Activated gamma-delta T cell treated with anti-CD3 and anti-CD28 coated beads, Interleukin-2, amount 50 U/mL, for 16 hours (primary cell): ENCODE measurements at places on chromosomes 6 and 20.
A peak's percentile ranks its signal among the peaks of the same experiment; 100 is the strongest.

- peak; percentile 68 for DNase-seq
Measured at GRCh38 chr20:31560094-31560745, 44.9 kb upstream of the ID1 start.

GRCh38 chr20:32470025-32470861 is 112.1 kb downstream of the ASXL1 start:
- DNase-seq, result no peak

DNA sequence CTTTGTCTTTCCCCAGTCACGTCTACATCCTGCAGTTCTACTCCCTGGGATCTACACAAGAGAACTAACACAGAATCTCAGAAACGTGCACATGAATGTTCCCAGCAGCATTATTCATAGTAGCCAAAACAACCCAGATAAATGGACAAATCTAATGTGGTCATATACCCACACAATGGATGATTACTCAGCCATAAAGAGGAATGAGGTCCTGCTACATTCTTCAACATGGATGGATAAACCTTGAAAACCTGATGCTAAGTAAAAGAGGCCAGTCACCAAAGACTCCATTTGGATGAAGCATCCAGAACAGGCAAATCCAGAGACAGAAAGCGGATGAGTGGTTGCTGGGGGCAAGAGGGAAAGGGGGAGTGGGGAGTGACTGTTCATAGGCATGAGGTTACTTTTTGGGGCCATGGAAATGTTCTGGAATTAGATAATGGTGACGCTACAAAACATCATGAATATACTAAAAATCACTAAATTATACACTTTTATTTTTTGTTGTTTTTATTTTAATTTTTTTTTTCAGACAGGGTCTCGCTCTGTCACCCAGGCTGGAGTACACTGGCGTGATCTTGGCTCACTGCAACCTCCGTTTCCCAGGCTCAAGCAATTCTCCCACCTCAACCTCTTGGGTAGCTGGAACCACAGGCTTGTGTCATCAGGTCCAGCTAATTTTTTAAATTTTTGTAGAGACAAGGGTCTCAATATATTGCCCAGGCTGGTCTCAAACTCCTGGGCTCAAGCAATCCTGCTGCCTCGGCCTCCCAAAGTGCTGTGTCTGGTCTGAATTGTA is 50.8 kb upstream of the DSN1 start:
- no peak for DNase-seq

DNA sequence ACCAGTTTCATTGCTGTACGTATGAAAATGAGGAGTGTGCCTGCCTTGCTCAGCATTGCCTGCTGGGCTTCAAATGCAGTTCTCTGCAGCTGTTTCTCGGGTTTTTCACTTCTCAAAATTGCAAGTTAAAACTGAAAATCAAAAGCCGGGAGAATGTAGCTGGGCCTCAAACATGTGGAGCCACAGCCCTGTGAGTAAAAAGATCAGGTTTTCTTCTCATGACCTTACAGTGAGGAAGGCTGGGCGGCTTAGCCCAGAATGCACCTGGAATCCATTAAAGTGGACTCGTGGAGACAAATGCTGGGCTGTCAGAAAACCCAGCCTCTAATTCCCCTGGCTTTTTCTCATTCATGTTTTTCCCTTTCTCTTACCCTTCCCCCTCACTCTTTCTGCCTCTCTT is 34.4 kb downstream of the DSE start:
- DNase-seq, result no peak

- DNase-seq, result no peak
Measured at GRCh38 chr6:137121401-137121997, 51.9 kb downstream of the IL22RA2 start.

- no peak for DNase-seq
Measured at GRCh38 chr20:53706466-53707370, 113.1 kb upstream of the ZNF217 start.

DNA sequence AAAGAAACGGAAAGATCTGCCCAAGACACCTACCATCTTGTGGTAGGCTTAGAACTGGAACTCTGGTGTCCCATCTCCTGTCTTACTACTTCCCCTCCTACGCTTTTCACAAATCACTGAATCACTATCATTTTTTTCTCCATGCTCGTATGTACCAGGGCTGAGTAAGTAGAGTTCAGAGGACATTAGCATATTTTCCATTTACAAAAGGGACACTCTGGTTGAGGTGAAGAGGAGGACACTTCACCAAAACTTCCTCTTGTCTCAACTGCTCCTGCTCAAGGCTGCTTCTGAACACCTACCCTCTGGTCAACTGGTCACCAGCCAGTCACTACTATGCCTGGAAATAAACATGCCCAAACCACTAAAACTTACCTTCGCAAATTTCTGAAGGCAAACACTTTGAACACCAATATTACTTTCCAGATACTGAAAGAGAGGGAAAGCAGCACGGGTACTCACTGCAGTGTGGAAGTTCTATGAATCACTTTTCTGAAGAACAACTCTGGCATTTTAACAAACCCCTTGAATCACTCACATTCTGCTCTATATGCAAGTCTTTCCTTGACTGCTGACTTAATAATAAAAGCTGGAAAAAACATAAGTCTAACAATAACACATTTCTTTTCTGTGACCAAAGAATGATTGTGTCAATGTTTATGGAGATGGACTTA is 123.3 kb downstream of the INSM1 start:
- no peak for DNase-seq

- no peak for DNase-seq
Measured at GRCh38 chr6:129818251-129818650, 42.9 kb downstream of the TMEM244 start.

GRCh38 chr6:107230448-107230847 is 115.1 kb upstream of the BEND3 start:
- no peak for DNase-seq

DNA sequence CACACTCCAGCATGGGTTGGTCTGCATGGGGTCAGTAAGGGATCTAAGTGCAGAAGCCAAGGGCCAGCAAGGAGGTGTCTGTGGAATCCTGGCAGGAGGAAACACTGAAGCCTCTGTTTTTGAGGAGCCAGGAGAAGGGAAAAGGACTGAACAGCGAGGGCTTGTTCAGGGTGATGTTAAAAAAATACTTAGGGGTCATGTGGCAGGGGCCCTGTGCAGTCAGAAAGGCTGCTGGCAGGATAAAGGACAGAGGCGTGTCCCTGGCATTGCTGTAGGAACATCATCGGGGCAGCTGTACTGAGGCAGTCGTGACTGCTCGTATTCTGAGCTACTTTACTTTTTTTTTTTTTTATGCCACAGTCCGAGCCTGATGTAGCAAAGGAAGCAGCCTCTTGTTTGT is 127.1 kb upstream of the ZFP64 start:
- DNase-seq, result no peak

GRCh38 chr6:74320715-74321114 is 624.7 kb downstream of the CD109 start:
- no peak for DNase-seq

- no peak for DNase-seq
Measured at GRCh38 chr6:138492113-138492512, 7.2 kb downstream of the NHSL1 start.

DNA sequence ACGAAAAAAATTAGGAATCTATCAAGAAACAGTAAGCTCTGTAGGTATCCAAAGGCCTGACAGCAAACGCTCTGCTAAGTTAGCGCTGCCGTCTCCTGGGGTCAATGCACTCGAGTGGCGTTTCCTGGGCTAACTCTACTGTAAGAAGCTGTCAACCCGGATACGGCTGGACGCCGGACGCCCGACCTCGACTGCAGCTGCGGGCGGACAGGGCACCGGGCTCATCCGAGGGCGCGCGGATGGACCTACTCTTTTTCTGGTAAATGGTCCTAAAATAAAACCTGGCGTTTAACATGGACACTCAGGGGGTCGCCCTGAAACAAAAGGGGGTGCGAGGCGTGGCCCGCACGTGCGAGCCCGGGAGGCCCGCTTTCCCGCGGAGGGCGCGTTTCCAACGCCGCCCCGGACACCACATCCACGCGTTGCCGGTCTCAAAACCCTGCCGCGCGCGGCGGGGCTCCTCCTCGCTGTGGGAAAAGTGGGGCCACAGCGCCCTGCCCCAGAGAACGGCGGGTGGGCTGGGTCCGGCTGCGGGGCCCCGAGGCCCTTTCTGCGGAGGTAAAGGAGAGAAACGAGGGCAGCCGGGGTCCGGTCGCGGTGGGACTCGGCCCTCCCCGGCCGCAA is 537 bp downstream of the TCP1 start:
- no peak for DNase-seq

GRCh38 chr6:99471638-99472037 is 43.6 kb downstream of the USP45 start:
- DNase-seq, result no peak

GRCh38 chr6:100454551-100455229 is 10.0 kb downstream of the SIM1 start:
- DNase-seq, result no peak

- DNase-seq, result no peak
Measured at GRCh38 chr20:54026295-54027064, 43.9 kb downstream of the BCAS1 start.

DNA sequence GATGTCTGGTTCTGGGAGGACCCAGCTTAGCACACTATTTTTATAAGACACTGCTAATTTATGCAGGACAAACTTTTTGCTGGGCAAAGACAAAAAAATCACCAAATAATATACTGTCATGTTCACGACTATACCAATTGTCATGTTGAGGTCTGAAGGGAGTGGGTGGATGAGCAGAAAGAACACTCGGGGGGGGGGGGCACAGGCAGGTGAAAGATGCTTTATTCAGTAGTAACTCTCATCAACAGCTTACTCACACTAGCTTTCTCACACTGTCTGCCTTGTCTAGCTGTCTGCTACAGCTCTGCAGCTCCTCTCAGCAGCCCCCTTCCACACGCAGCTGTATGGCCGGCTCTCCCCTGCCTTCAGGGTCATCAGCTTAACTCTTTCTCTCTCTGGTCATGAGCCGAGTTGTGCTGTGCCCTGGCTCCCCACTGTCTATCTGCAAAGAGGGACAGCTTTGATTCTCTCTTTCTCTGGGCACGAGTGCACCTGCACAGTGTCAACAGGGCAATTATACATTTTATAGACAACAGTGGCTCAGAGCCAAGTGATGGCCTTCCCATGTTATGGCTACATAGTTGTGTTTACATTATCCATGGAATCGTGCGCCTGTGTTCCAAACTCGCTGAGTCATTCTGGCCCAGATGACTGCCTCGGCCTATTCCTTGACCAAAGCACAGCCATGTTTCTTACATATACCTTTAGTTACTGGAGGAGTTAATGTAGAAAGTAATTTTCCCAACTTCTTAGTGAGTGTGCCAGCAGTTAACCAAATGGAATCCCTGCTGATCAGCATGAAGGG is 187.7 kb upstream of the PRSS16 start:
- DNase-seq, result no peak
